G401 (cell line): ENCODE measurements at places on chromosomes 11 and 22. TPM values are rescaled to one million over a fixed set of nuclear protein-coding genes. Genes with fewer than 3 reads are reported as not detected.

Gene RAG2
- not detected in 2 replicates for total RNA-seq

Gene NPAS4
- not detected in 2 replicates for total RNA-seq

Gene NNMT
- total RNA-seq = not detected in 2 replicates

Gene CST6
- total RNA-seq = not detected in 2 replicates

- no peak for DNase-seq
Observed at GRCh38 chr11:86811637-86812321, 11.4 kb downstream of the PRSS23 start.

DNA sequence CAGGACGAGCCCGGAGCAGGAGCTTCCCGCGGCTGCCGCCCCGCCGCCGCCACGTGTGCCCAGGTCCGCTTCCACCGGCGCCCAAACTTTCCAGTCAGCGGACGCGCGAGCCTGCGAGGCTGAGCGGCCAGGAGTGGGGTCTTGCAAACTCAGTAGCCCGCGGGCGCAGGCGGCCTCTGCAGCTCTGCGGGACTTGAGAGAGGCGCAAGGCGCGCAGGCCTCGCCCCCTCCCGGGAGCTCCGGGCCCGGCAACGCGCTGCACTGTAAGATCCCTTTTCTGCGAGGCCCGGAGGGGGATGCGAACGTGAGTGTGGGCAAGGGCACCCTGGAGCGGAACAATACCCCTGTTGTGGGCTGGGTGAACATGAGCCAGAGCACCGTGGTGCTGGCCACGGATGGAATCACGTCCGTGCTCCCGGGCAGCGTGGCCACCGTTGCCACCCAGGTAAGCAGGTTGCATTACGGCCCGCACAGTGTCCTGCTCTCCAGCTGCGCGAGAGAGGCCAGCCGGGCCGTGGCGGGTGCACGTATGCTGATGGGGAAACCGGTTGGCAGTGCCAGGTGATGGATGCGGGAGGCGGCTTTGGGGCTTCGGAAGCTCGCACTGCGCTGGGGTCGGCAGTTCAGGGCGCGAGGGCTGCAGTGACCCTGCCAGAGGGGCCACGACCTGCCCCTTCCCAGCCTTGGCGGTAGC lies 2.0 kb downstream of the SLC6A5 start:
- DNase-seq = no peak

GRCh38 chr22:32623943-32624342 lies 149.3 kb downstream of the FBXO7 start:
- DNase-seq = no peak

GRCh38 chr11:79626135-79627075 lies 185.6 kb upstream of the TENM4 start:
- no peak for DNase-seq

DNA sequence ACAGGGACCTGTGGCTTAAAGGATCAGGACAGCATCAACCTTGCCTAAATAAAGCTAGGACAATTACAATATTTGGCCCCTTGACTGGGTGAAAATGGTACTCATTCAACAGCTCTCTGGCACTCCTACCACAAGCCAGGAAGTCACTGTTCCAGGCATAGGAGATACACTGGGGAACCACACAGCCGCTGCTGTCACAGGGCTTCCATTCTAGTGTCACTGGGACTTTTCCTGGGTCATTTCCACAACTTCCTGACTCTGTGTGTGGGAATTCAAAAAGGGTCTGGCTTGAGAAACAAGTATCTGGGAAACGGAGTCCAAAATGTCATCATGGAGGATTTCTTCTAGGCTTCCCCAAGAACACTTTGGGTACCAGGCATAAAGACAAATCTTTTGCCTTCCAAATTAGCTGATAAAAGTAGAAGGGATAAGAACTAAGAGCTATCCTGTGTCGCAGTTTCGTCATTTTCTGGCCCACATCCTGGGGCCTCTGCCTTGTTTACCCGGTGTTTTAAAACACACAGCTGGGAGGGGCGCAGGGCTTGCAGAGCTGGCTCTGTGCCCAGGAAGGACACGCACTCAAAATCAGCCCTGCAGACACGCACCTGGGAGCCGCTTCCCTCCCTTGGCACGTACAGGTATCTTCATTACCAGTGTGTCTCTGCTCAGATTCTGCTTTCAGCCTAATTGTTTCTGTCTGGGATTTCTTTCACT lies 38.0 kb downstream of the TMEM45B start:
- DNase-seq = no peak

GRCh38 chr11:31641477-31642062 lies 132.0 kb downstream of the ELP4 start:
- peak; percentile 90 for DNase-seq

GRCh38 chr11:63783925-63784592 lies 15.5 kb upstream of the ZFTA start:
- no peak for DNase-seq

- DNase-seq = peak; percentile 70
Observed at GRCh38 chr11:119782739-119783072, 53.7 kb upstream of the NECTIN1 start.

- DNase-seq = peak; percentile 30
Observed at GRCh38 chr11:35414311-35414710, 5.0 kb downstream of the SLC1A2 start.

- DNase-seq = no peak
Observed at GRCh38 chr11:118935376-118935775, 9.7 kb upstream of the BCL9L start.

DNA sequence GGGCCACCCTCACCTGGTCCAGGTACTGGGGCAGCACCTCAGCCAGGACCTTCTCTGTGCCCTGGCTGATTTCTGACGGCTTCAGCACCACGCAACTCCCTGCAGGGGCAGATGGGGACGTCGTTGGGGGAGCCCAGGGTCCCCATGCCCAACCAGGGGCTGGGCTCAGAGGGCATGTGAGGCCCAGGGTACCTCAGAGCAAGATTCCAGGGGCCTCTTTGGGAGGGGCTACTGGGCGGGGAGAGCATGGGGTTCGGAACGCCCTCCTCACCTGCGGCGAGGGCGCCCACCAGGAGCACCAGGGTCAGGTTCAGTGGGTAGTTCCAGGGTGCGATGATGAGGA lies 8.1 kb downstream of the ALDH3B2 start:
- DNase-seq = no peak

DNA sequence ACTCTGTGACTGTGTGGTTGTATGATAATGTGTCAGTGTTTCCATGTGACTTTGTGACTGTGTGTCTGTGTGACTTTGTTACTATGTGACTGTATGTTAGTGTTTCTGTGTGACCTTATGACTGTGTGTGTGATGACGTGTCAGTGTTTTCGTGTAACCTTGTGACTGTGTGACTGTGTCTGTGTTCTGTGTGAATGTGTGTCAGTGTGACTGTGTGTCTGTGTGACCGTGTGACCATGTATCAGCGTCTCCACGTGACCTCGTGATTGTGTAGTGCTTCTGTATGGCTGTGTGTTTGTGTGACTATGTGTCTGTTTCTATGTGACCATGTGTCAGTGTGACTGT lies 9.5 kb upstream of the PKNOX2 start:
- no peak for DNase-seq

GRCh38 chr11:78921509-78921908 lies 346.8 kb upstream of the NARS2 start:
- no peak for DNase-seq
